NCI-H1105 treated with DMSO at 0.1 percent for 48 hours (cell line): ENCODE measurements at places on chromosomes 11 and 22.

DNA sequence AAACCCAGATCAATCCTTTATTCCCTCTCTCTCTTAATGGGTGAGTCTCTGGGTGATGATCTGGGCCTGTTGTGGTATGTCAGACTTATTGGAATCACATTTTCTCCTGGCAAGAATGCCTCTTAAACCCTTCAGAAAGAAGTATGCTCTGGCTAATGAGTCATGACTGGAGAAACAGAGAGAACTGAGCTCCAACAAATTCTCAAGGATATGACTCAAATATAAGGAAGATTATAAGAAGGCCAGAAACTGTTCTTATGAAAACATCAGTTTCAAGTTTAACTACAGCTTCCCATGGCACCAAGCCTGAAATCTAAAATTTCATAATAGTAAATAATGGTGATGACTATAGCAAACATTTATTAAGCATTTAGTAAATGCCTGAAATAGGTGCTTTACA lies 83.9 kb downstream of the OR5AK2 start:
- DNase-seq = no peak

- no peak for DNase-seq
These were observed 54.3 kb downstream of the CYTH4 start for GRCh38 chr22:37336579-37336978.

DNA sequence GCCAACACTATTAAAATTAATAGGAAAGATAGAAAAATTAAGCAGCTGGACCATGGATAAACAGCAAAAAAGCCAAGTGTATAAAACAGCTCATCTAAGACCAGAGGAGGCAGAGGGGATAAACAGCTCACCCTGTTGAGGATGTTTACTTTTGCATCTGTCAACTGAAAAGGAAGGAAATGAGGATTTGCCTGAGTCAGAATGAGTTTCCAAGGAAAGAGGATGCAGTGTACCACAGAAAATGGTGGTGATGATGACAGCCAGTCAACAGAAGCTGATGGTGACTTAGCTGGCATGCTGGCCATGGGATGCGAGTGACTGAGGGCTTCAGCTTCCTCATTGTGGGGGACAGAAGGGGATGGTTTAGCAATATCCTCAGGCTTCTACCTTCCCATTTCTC lies 183.5 kb downstream of the KIRREL3 start:
- no peak for DNase-seq

DNA sequence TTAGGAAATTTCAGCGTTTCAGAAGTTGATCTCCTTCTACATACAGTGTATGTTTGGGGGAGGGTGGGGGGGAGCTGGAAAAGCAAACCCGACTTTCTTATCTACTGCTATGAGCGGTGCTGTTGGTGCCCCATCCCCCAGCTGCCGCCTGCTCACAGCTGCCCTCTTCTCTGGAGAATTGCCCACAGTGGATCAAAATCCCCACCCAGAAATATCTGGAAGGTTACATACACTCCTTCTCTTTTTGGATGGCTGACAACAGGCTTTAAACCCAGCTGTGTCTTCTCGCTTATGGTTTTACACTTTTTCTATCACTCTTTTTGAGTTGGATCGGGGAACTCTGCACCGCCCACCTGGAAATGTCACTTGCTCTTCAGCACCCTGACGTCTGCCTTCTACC lies 56.4 kb downstream of the DHCR7 start:
- no peak for DNase-seq

GRCh38 chr22:30837531-30837930 lies 131.0 kb downstream of the MORC2 start:
- no peak for DNase-seq

DNA sequence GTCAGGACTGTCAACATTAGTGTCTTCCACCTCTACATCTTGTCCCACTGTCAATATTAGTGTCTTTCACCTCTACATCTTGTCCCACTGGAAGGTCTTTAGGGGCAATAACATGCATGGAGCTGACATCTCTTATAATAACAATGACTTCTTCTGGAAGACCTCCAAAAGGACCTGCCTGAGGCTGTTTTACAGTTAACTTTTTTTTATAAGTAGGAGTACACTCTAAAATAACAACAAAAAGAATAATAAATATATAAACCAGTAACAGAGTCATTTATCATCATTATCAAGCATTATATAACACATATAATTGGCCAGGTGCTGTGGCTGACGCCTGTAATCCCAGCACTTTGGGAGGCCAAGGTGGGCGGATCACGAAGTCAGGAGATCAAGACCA lies 57.5 kb downstream of the PAK1 start:
- no peak for DNase-seq

DNA sequence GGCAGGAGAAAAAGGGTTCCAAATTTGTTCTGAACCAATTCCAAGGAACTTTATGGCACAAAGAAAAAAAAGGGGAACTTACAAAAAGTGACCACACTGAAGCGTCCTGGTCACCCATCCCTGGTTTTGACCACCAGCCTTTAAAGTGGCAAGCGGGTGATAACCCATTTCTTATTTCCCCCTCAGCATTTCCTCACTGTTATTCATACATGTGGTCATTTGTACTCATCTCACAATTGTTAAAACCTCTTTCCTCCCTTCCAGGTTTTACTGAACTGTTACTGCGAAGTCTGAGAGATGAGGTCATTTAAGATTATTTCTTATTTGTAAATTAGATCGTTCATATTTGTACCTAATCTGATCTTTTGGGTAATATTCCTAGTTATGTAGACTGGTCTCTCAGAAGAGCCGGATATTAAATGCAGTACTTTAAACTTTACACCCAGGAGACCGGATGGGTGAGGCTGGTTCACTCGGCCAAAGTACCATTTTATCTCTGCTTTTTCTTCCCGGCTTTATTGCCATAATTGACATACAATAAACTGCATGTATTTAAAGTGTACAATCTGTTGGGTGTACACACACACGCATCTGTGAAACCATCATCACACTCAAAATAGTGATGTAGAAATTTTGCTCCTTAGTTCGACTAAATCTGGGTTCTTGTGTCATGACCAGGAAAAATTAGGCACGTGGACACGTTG lies 47.0 kb downstream of the CDPF1 start:
- no peak for DNase-seq

DNA sequence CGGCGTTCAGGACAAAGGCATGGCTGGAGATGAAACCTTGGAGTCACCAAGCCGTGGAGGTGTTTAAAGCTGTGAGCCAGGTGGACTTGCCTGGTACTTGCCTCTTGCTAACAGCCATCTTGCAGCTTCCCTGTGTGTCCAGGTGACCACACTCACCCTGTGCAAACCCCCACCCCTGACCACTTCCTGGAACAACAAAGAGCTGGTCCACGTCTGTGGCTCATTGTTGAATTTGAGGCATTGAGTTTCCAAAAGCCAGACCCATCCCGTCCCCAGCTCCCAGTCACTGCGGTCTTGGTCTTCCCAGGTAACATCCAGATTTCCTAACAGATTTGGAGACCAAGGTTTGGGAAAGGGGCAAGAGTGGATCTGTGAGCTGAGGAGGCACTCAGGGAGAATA lies 18.5 kb downstream of the DHCR7 start:
- DNase-seq = no peak

DNA sequence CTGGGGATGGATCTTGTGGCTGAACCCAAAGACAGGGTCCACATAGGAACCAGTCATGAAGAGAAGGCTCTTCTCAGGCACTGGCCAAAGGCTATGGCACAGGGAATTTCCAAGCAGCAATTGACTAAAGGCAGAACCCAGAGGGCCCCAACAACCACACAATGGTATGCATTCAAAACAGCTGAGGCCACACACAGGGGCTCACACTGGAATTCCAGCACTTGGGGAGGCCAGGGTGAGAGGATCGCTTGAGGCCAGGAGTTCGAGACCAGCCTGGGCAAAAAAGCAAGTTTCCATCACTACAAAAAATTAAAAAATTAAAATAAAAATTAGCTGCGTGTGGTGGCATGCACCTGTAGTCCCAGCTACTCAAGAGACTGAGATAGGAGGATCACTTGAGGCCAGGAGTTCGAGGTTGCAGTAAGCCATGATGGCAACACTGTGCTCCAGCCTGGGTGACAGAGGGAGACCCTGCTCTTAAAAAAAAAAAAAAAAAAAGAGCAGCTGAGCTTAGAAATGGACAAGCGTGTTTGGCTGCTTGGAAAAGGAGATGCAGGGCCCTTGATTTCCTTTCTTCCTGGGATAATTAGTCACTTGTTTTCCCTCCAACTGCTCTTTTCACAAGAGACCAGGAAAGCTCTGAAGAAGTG lies 44.6 kb downstream of the MYH9 start:
- DNase-seq = peak; percentile 21

- DNase-seq = no peak
These were observed 88.1 kb upstream of the CCDC90B start for GRCh38 chr11:83374311-83374710.

- no peak for DNase-seq
These were observed 9.2 kb upstream of the PHF21A start for GRCh38 chr11:46130286-46130940.

DNA sequence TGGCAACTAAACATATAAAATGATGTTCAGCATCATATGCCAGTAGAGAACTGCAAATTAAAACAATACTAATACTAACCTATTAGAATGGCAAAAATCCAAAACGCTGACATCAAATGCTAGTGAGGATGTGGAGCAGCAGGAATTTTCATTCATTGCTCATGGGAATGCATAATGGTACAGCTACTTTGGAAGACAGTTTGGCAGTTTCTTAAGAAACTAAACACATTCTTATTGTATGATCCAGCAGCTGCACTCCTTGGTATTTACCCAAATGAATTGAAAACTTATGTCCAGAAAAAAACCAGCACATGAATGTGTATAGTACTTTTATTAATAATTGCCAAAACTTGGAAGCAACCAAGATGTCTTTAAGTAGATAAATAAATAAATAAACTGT lies 258.0 kb downstream of the TENM4 start:
- DNase-seq = no peak

DNA sequence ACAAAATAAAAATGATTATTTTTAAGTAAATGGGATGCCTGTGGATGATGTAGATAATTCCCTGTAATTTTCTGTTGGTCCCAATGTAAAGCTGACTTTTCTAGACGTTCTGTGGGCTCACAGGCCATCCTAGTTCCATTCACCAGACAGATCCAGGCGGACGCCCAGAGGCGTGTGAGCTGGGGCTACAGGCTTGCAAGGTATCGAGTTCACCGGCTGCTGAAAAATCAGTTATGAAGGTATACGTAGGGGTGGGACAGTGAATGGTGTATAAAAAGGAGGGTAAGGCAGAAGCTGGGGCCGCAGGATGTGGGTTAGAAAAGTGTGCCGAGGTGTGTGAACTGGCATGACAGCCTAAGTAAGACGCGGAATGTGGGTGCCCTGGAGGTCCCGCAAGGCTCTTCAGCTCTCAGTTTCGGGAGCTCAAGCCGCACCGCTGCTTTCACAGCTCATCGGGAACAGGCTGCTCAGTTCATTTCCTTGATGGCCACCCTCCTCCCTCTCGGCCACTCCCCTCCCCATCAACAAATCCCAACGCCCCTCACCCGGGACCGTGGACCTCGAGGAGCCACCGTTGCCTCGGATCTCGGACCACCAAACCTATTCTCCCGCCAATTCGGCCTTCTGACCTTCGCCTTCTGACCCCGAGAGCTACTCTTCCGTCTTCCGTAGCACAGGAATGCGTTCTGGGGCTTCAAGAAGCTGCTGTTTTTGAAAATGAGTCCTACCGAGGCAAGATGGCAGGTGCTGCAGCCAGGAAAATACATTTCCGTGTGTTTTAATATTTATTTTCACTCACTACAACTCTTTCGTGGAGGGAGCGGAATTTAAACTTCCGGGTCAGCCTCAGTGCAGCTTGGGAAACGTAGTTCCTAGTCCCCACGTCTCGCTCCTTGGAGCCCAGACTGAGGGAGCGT lies at the start of gene XNDC1N:
Gene XNDC1N (minus strand): TSS at position 775 of the 917 bp plus-strand sequence. CDS start 5,241 bp downstream, outside the sequence.
- peak; percentile 96 for DNase-seq

DNA sequence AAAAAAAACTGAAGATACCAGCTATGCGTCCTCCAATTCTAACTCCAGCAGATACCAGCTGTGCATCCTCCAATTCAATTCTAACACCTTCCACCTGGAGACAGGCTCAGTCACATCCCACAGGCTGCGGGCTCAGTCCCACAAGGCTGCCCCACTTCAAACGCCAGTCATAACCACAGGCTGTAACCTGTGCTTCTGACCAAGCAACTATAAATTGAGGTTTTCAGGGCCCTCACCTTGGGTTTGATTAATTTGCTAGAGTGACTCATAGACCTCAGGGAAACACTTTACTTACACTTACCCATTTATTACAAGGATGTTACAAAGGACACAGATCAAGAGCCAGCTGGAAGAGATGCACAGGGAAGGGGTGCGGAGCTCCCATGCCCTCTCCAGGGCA lies 32.4 kb upstream of the MSANTD2 start:
- no peak for DNase-seq

GRCh38 chr22:46022881-46023512 lies 46.0 kb upstream of the WNT7B start:
- no peak for DNase-seq

DNA sequence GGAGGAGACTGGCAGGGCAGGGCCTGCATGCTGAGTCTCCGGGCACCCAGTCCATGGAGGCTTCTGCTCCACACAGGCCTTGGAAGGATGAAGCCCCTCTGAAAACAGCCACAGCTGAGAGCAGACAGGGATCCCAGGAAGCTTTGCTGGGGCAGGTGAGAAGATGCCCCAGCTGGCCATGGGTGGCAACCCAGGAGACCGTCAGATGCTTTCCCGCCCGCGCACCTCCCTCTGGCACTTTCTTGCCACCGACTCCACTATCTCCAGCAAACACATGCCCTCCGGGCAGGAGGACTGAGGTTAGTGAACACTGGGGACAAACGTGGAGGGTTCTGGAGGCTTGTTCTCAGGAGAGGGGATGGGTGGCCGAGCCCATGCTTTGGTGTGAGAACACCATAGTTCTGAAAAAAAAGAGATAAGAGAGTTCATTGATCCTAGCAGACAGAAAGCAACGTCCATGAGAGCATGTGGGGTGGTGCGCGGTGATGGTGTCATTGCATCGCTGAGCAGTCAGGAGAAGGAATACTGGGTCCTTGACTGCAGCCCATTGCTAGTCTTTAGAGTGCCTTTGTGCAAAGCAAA lies 2.3 kb downstream of the C1QTNF6 start:
- DNase-seq = no peak

DNA sequence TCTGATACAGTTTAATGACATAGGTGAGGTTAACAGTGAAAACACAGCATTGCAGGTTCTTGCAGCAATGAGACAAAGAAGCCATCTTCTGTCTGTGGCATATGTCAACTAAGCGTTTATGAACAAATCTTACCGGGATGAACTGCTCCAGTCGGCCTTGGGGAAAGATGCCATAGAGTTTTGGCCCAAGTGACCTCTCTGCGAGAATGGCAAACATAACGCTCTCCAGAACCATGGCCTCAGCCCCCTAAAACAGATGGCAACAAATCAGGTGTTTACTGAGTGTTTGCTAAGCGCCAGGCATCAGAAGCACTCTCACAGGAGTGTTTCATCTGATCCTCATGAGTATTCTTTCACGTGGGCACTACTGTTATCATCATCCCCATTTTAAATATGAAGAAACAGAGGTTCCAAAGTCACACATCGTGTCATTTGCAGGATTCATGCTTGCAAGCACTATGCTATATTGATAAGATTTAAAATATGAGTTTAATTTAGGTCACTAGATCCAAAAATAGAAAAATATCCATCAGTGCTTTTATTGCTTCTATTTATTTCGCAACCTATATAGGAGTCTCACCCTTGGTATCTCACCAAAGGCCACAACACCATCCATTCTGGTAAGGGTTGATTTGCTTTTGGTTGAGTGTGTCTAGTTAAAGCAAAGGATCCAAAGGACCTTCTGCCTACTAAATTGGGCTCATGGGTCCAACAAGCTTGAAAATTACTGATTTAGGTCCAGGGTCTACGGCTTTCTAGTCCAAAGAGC lies 35.9 kb downstream of the TCIRG1 start:
- no peak for DNase-seq
